ENCODE measurements at places on chromosomes 2 and 18.

DNA sequence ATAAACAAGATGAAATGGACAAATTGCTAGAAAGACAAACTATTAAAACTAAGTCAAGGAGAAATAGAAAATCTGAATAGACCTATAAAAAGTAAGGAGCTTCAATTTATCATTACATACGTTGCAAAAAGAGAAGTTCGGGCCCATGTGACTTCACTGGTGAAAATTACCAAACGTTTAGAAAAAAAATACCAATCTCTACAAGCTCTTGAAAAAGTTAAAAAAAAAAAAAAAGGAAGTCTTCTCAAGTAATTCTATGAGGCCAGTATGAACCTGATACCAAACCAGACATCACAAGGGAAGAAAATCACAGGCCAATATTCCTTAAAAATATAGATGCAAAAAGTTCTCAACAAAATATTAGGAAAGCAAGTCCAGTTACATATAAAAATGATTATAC is 20.2 kb upstream of the ACVR2A start:
- no peak for DNase-seq

- peak; percentile 19 for DNase-seq
Measured at GRCh38 chr2:70785137-70785911, 5.1 kb downstream of the FIGLA start.

- no peak for DNase-seq
Measured at GRCh38 chr2:198928026-198928425, 529.7 kb downstream of the SATB2 start.

- DNase-seq: no peak
Measured at GRCh38 chr2:68769586-68770270, 35.1 kb downstream of the ARHGAP25 start.

DNA sequence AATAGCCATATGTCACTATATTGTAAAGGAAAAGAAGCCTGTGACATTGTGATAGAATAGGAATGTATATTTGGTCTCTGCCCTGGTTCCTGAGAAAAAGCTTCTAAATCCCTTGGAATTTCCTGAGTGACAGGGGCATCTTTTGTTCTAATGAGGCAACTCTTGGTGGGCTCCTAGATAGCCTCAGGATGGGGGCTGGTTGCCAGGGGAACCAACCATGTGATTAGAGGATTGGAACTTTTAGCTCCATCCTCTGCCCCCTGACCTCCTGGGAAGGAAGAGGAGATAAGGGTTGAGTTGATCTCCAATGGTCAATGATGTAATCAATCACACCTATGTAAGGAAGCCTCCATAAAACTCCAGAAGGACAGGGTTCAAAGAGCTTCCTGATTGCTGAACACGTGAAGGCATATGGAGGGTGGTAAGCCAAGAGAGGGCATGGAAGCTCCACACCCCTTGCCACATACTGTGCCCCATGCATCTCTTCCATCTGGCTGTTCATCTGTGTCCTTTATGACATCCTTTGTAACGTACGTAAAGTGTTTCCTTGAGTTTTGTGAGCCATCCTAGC is 2.9 kb upstream of the ME2 start:
- DNase-seq: no peak

DNA sequence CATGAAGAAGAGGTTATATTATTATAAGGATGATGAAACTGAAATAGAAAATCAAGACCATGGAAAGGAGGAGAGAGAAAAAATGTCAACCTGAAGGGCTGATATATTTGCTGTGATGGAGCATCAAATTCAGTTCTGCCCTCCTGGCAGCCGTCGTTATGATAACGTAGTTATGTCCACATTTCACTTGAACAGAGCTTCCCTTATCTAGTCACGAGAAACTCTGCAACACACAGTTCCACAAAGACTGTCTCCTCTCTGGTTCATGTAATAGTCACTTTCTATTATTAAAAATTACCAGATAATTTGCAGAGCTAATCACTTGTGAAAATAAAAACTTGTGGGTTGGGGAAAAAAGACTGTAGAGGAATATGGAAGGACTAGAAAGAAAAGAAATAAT is 19.5 kb upstream of the RBMS1 start:
- no peak for DNase-seq

DNA sequence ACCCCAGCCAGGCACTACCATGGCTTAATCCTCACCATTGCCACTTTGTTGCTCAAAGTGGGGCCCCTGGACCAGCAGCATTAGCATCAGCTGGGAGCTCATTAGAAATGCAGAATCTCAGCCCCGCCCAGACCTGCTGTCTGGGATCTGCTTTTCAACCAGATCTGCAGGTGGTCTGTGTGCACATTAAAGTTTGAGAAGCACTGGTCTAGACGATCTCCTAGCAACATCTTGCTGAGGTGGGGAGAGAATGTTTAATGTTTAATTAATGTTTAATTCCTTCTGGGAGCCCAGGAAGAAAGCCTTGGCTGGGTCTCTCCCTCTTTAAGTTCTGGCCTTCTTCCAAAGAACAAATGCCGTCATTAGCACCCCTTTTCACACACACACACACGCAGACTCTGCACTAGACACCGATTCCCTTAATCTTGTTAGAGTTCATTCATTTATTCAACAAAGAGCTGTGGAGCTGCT is 53.7 kb downstream of the EDAR start:
- DNase-seq: no peak

- DNase-seq: no peak
Measured at GRCh38 chr18:22285361-22286140, 116.2 kb downstream of the GATA6 start.
